ENCODE measurements at places on chromosomes 3 and 15.
A peak's percentile ranks its signal among the peaks of the same experiment; 100 is the strongest.

GRCh38 chr3:45987368-45988291, 8.0 kb downstream of the FYCO1 start:
- DNase-seq: no peak

DNA sequence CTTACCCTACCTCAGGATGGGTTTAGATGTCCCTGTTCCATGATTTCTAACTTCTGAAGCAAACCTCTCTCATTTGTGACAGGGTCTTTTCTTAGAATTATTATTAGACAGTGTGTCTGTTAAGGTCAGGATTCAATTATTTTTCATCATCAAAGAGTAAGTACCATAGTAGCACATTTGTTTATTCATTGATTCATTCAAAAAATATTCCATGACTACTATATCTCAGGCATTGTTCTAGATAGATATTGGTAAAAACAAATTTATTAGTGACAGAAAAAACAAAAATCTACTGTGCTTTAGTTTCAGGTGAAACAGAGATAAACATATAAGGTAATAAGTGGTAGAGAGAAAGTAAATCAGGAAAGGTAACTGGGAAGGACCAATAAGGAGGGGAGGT, 3.5 kb upstream of the PLOD2 start:
- DNase-seq: no peak

- no peak for DNase-seq
Measured at GRCh38 chr3:94011233-94011711, 17.1 kb downstream of the STX19 start.

- no peak for DNase-seq
Measured at GRCh38 chr3:161042023-161042501, 63.1 kb downstream of the B3GALNT1 start.

DNA sequence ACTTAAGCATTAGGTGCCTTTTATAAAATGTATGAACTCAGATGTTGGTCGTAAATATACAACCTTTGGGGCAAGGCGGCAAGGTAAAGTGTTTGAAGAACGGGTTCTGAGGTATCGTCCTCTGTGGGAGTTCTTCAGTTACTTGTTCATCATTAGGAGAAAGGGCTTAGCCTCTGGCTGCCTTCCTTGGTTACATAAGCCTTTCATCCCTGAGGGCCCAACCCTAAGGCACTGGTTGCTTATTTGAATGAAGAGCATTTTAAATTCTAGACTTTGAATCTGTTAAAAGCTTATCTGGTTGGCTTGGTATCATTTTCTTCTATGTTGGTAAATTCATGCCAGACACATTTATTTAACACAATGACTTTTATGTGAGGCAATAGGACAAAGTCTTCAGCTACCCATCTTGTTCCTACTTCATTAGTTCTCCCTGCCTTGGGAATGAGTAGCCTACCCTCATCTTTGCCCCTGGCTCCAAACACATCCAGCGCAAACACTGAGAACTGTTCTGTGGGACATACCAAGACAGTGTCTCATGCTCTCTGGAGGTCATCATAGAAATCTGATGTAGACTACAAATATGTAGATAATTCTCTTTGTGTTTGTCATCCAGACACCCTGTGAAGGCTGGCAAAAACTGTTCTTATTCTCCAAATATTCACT, 12.4 kb upstream of the CCDC80 start:
- no peak for DNase-seq

DNA sequence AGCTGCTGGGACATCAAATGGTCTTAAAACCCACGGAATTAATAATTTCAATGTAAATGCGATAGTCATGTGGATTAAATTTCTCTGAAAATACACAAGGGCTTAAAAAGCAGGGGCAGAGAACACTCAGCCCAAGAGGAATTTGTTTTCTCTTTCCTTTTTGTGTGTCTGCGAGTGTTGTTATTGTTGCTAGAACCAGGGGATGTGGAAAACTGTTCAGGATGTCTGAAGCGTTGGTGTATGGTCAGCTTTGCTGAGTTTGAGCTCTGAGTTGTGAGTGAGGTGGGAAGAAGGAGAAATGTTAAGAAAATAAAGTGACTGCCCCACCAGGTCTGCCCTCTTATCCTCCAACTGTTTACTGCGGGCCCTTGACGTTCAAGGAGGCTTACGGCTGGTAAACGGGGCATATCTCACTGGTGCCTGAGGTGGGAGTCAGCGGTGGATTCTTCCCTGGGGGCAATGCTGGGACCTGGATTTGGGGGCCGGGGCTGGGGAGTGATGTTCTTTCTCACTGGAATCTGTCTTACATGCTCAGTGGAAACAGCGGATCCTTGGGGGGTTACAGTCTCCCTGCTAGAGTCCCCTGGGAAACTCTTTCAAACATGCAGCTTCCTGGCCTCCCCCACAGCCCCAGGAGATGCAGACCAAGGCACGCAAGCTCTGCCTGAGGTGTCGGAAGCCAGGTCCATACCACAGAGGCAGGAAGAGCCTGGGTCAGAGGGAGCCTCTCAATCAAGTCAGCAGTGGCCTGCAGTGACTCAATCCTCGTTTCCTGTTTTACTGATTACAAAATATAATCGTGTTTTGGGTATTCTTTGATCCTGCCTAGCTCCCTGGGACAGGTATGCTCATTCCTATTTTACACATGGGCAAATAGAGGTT, 41.8 kb downstream of the ITGA11 start:
- peak; percentile 42 for DNase-seq

DNA sequence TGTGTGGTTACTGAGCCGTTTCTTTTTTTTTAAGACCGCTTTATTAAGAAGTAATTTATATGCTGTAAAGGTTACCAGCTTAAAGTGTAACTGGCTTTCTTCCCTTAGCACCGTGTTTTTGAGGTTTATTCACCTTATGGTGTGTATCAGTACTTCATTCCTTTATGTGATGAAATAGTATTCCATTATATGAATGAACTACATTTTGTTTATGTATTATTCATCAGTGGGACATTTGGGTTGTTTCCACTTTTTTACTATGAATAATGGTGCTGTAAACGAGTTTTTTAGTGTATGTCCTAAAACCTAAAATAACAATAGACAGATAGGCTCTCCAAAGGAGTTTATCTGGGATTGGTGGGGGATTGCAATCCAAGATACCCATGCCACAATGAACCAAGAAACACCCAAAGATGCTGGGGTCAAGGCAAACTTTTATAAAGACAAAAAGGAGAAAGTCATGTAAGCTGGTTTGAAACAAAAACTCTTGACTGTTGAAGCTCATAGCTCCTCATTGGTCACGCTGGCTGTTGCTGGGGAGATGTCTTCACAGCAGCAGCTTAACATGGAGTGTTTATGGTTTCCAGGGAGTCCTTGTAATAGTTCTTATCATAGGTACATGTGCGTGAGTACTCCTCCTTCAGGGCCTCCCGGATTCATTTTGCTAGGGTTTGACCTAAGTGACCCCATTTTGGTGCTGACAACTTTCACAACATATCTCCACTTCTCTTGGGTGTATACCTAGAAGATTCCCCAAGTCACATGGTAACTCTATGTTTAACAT, 16.0 kb downstream of the TM2D3 start:
- no peak for DNase-seq

GRCh38 chr3:184524981-184525336, 36.6 kb upstream of the EPHB3 start:
- DNase-seq: peak; percentile 4

DNA sequence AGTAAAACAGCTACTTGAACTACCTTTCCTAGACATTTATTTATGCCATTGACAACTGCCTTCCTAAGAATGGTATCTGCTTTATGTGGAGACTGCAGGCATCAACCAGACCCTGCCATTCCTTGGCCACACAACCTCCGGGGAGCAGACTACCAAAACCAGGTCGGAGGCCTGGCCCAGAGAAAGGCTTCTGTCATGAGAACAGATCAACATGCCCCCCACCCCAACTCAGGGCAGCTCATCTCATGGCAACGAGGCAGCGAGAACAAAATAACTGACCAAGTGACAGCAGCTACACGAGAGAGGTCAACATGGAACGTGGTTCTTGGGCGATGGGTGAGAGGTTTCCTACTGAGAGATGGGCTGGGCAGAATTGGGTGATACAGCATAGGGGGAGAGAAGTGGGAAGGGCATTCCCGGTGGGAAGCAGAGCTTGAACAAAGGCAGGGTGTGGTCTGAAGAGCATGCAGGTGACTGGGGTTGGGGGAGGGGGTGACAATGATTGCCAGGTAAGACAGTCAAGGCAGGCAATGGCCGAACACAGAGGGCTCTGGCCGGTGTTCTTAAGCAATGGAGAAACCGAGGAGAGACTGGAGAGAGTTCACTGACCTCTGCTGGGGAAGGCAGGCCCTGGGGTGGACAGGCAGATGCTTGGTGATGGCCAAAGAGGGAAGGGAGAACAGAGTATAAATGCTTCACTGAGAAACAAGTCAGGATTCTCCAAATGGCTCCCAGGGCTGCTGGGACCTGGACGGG, 33.9 kb downstream of the CCDC12 start:
- DNase-seq: no peak

DNA sequence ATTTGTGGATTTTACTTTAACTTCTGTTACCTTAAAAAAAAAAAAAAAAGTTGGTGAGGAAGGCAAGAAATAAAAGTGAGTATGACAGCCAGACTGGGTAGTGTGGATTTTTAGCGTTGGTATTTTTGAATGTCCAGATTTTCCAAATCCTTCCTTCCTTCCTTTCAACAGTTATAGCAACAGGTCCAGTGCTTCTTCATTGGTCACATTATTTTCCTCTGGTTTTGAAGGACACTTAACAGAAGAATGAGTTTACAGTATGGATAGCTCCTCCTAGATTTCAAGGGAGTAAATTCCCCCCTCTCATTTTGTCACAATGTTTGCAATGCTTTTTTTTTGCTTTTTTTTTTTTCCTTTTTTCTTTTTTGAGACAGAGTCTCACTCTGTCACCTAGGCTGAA, 6.4 kb downstream of the MAPKBP1 start:
- no peak for DNase-seq

- peak; percentile 11 for DNase-seq
Measured at GRCh38 chr3:138347960-138348753, at the start of gene MRAS. MRAS (plus strand) TSS chr3:138348579; CDS start chr3:138372884, 24,305 bp downstream.

DNA sequence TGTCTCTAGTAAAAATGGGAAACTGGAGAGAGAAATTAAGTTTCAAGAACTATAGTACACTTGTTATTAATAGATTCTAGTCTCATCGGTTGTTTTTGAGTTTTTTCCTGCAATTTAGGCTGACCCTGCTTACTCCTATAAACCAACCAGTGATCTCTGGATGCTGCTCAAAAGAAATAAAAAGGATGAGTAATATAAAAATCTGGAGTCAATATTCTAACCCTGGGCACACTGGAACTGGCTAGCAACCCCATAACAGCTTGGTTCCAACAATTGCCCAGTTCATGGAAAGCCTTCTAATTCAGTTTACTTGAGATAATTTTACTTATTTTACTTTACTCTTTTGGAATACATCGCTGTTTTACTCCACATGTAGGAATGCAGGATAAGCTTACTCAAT, 211.6 kb downstream of the GBE1 start:
- no peak for DNase-seq

- DNase-seq: no peak
Measured at GRCh38 chr3:173876476-173876875, 478.9 kb downstream of the NLGN1 start.

GRCh38 chr3:192597506-192597905, 129.8 kb downstream of the FGF12 start:
- no peak for DNase-seq

DNA sequence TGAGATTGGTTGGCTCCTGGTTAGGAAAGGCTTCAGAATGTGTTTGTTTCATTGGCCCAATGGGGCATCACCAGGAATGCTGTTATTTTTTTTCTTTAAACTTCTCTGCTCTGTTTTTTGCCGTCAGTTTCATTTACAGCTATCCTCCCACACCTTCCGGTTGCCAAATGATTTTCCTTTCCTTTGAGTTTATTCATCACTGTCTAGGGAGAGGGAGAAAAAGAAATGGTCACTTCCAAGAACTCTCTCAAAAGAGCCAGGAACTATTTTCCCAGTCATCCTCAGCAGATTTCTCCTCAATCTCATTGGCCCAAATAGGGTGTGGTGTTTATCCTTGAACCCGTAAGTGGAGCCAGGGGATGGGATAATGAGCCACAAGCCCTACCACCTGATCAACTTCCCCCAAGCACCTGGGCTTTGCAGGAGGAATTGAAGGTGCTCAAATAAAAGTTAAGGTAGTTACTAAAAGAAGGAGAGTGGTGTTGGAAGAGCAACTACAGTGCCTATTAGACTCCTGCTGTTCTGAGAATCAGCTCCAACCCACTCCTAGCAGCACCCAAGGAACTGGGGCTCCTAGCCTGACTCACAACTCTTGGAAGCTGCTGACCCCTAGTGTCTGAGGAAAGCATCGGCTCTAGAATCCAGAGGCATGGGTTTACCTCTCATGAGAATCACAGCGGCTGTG, 183.8 kb upstream of the IL12A start:
- DNase-seq: no peak

- no peak for DNase-seq
Measured at GRCh38 chr15:60939389-60939788, 289.7 kb downstream of the RORA start.

- no peak for DNase-seq
Measured at GRCh38 chr3:39100500-39100886, 6.9 kb downstream of the GORASP1 start.

GRCh38 chr3:26614006-26614685, 8.4 kb upstream of the LRRC3B start:
- no peak for DNase-seq

DNA sequence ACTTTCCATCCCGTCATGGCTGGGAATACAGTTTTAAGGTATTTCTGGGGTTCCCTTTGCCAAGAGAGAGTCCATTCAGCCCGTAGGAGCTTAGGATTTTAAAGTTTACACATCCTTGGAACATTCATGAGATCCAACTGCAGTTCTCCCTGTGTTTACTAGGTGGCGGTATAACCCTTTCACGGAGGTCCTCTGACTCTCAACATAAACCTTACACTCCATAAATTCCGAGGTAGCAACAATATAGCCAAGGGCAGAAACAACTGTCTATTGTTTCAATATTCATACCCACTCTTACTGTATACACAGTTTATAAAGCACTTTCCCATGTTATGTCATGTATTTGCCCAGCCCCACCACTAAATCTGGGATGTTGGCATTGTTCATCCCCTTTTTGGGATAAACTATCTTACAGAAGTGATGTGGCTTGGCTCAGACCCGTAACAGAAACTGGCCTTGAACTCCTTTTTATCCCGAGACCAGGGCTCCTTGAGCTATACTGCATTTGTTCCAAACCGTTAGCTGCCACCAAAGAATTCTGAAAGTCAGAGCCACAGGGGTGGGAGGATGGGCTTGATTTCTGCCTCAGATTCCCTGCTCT, 69.2 kb upstream of the COL6A5 start:
- peak; percentile 37 for DNase-seq

Data from CD4-positive, CD25-positive, alpha-beta regulatory T cell (primary cell).